Frontal cortex (tissue), 4 donors: ENCODE measurements at places on chromosomes 5 and 9. TPM values are rescaled to one million over a fixed set of nuclear protein-coding genes. Genes with fewer than 3 reads are reported as not detected.

- DNase-seq: no peak
Observed at GRCh38 chr5:98796197-98796972, 22.9 kb downstream of the RGMB start.

LCNL1 gene
- 0.82 TPM for total RNA-seq

GRCh38 chr5:146669656-146670055 lies 153.7 kb upstream of the GPR151 start:
- DNase-seq: no peak

DNA sequence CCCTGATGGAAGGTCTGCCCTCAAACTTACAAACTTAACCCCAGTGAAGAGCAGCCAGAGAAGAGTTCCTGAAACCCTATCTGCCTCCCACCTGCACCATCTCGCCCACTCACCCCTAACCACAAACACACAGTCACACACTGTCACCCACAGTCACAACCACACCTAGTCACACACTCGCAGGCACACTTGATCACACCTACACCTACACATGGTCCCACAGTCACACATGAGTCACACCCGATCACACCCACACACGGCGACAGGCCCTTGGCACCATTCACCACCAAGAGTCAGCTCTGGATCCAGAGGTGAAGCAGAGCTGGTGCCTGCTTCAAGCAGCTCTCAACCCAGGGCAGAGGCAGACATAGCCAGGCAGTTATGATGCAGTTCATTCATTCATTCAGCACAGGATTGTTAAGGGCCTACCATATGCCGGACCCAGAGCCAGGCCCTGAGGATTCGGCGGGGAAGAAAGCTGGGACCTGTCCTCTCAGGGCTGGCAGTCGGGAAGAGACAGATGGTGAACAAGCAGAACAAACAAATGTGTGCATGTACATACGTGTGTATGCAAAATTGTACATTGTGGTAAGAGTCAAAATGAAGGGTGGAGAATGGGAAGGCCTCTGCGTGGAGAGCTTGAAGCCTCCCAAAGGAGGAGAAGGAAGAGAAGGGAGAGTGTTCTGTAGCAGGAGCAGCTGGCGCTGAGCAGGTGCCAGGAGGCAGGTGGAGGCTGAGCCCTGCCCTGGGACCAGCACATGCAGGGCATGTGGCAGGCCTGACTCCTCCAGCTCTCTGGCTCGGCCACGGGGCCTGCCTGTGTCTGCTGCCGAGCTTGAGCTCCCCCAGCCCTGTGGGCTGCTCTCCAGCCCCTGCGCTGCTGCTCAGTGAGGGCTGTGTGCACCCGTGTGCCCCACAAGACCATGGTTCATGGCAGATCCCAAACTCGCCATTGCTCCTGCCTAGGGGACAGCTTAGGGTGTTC lies 6.4 kb downstream of the TSPAN17 start:
- no peak for DNase-seq

DNA sequence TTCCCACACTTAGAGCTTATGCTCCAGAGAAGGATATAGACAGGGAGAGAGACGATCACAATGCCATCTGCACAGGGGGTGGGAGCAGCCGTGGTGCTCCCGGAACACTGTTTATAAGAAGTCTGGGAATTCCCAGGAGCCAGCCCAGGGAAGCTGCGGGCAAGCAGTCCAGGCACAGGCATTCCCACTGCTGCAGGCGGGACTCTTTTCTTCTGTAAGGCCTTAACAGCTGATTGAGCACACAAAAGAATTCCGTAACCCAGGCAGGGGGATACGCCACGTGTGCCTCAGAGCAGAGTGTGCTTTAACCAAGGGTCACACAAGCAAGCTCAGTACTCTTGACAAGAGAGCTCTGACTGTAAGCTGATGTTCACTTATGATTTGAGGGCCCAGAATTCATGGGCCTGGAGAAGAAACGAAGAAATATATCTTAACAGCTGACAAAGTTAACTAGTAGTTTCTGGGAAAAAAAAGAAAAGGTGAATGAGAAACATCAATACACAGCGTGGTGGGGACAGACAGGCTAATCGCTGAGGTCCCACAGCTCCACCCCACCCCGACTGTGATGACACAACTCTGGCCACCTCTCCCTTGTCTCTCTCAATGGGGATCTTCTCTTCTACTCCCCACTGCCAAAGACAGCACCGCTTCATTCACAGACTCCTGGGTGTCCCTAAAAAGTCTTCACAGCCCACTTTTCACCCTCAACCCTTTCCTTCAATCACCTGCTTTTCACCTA lies 85.9 kb upstream of the SIMC1 start:
- DNase-seq: no peak

INSL4 gene
- not detected for total RNA-seq

PCDHGA12 gene
- 3.7 TPM for total RNA-seq

GRCh38 chr5:111532886-111533582 lies 20.7 kb upstream of the STARD4 start:
- DNase-seq: no peak

MRPS27 gene
- 69.3 TPM for total RNA-seq

GRCh38 chr9:7811677-7812076 lies 12.1 kb upstream of the DMAC1 start:
- no peak for DNase-seq

- no peak for DNase-seq
Observed at GRCh38 chr9:132991351-132992300, 13.1 kb downstream of the GFI1B start.

DNA sequence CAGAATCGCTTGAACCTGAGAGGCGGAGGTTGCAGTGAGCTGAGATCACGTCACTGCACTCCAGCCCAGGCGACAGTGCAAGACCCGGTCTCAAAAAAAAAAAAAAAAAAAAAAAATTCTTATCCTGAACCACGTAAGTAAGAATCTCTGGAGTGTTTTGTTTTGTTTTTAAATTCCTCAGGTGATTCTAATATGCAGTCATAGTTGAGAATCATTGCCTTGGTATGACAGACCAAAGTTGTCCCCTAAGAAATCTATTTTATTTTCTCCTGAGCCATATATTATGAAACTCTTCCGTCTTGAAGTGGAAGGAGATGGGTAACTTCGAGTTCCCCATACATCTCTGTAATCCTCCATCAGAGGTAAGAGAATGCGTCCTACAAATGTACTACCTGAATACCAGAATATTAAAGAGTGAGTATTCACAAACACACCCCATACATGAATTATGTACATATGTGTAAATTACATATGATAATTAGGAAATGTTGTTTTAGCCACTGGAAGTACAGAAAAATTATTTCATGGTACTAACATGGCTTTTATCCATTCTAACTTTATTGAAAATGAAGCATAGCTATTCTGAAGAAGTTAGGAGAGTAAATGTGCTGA lies 26.7 kb upstream of the SVEP1 start:
- no peak for DNase-seq

GRCh38 chr9:126682928-126683697 lies 69.4 kb downstream of the LMX1B start:
- DNase-seq: peak; percentile 62

DMRTA1 gene
- 0.41 TPM for total RNA-seq

GADD45G gene
- total RNA-seq: 4.5 TPM

- no peak for DNase-seq
Observed at GRCh38 chr9:137169896-137170358, at the start of gene LRRC26. Gene LRRC26, minus strand, starts transcription at chr9:137170051. Its CDS starts 108 bp downstream, at chr9:137169943.

- no peak for DNase-seq
Observed at GRCh38 chr9:128454991-128455390, 815 bp upstream of the ODF2 start.

- DNase-seq: no peak
Observed at GRCh38 chr5:110514030-110514429, 212.4 kb downstream of the TMEM232 start.

GARIN3 gene
- not detected for total RNA-seq

DNA sequence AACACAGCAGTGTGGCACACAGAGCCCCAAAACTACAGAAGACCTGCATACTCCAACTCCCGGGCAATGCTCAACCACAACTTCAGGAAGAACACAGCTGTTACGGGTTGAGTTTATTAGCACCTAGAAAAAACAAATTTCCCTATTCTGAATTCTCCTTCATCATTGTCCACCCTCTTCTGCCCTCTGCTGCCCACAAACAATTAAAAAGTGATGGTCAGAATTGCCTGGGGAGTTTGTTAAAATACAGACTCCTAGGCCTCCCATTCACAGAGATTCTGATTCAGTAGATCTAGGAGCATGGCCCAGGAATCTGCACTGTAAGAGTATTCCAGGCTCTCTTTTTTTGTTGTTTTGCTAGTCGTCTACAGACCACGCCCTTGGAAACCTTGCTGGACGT lies 310.6 kb downstream of the NDUFS4 start:
- no peak for DNase-seq

DNA sequence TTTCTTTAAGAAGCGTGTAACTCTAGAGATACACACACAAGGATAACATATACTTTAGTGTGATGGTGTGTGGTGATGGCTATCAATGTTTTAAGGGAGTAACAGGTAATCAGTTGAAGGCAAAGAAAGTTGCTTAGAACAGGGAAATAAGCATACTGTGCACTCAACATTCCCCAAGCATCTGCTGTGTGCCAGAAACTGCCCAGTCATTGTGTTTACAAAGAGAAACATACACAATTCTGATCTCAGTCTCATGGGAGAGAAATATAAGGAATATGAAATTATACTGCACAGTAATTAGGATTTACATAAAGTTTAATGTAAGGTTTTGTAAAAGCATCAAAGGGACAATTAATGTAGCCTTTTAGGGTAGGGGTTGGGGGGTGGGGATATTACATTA lies 224.1 kb upstream of the TYRP1 start:
- no peak for DNase-seq

MUSK gene
- under 0.01 TPM for total RNA-seq

GRCh38 chr9:99235926-99236634 lies 14.0 kb downstream of the SEC61B start:
- no peak for DNase-seq

DNA sequence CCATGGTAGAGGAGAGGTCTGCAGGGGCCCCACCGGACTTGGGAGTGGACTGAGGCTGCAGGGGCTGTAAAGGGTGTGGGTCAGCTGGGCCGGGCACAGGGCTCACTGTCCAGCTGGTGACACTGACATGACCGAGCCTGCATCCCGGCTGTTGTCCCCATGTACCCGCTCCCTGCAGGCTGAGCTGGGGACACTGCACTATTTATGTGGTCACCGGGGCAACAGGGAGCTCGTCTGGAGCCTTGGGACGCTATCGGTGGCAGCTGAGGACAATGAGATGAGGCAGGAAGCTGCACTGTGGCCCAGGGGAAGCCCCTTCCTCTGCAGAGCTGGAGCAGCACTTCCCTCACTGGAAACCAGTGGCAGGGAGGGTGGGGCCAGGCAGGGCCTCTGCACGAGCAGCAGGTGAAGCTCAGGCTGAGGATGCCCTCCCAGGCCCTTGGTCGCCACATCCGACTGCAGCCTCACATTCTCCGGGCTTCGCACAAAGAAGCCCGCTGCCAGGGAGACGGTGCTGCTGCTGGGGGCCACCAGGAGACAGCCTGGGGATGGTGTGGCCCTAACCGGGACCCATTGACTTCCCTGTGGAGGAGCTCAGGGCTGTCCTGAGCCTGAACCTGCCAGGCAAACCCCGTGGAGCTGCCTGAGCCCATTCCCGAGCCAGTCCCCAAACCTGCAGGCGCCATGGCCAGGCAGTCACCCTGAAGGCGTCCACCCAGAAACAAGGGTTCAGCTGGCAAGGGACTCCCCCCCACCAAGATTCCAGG lies 26.4 kb downstream of the ZDHHC11B start:
- DNase-seq: peak; percentile 64

DNA sequence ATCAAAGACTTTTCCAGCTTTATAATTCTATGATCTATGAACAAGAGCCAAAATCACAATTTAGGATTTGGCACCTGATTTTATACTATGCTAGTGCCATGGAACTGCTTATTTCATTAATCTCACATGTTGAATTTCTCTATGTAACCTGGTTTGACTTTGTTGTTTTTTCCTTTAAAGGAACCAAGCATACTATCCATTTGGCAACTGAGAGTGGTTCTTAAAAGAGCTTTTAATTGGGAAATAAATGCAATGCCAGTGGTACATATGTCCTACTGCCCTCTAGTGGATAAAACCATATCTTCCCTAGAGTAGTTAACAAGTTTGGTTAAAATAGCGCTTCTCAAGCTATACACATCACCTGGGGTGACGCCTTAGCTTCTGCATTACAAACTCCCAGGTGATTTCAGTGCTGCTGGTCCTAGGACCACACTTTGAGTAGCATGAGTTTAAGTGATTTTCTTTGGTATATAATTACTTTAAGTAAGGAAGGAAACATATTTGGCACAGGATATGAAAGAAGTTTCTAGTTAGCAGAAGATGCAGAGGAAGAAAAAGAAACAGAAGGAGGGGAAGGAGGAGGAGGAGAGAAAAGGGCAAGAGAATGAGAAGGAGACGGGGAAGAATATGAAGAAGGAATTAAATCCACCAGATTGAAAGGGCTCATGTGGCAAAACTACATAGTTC lies 56.8 kb downstream of the FGF10 start:
- DNase-seq: no peak
